ENCODE measurements at places on chromosomes 3 and 15.
A peak's percentile ranks its signal among the peaks of the same experiment; 100 is the strongest.

- no peak for DNase-seq
Observed at GRCh38 chr15:23532024-23532423, 33.5 kb upstream of the MKRN3 start.

- peak; percentile 35 for DNase-seq
Observed at GRCh38 chr15:91291673-91292072, 191.6 kb downstream of the SV2B start.

DNA sequence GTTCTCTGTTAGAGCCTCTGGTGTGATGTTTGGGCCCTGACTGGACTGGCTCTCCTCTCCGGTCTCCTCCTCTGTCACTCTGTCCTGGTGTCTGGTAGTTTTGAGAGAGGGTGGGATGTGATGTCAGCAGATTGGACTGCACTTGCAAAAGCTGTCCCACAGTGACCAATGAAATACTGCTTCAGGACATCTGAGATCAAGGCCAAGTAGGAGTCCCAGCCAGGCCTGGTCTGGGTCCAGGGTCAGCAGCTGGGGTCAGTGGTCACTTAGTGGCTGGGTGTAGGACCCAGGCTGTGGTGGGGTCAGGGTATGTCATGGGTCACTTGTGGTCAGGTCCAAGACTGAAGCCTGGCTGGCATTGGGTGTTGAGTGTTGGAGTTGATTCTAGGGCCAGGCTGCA is 20.9 kb downstream of the ALDH1L1 start:
- no peak for DNase-seq

DNA sequence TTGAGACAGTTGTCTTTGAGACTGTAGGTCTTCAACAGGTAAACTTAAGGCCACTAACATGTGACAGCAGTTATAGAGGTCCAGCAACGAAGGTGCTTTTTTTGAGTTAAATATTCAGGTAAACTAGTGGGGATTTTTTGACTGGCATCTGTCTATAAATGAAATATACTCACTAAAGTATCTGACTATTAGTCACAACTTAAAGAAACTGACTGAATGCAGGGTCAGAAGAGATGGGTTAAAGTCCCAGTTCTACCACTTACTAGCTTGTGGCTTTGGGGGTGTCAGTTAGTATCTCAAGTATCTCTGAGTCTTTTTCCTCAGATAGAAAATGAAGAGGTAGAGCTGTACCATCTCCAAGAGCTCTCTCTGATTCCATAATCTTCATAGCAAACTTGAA is 18.0 kb downstream of the MIX23 start:
- DNase-seq, result no peak

GRCh38 chr3:158711886-158712285 is 20.4 kb downstream of the RARRES1 start:
- no peak for DNase-seq

GRCh38 chr3:4416427-4416945 is 50.6 kb downstream of the SUMF1 start:
- DNase-seq, result no peak

- no peak for DNase-seq
Observed at GRCh38 chr3:138188013-138188730, 1.1 kb downstream of the ARMC8 start.

- DNase-seq, result no peak
Observed at GRCh38 chr3:190018460-190018859, 102.2 kb downstream of the P3H2 start.

DNA sequence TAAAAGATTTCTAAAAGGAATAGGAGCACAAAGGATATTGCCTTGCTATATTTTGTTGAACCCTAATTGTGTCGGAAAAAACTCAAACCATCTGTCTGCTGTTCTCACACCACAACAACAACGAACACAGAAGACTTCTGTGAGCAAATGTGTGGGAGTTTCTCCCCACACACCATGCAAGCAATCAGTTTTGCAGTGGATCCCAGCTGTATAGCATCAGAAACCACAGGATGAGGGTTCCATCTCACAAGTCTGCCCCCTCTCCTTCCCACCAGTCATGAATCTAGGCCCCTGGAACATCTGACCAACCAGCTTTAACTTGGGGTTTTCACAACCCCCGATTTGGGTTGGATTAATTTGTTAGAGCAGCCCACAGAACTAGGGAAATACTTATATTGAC is 91.3 kb upstream of the SLC4A7 start:
- no peak for DNase-seq

DNA sequence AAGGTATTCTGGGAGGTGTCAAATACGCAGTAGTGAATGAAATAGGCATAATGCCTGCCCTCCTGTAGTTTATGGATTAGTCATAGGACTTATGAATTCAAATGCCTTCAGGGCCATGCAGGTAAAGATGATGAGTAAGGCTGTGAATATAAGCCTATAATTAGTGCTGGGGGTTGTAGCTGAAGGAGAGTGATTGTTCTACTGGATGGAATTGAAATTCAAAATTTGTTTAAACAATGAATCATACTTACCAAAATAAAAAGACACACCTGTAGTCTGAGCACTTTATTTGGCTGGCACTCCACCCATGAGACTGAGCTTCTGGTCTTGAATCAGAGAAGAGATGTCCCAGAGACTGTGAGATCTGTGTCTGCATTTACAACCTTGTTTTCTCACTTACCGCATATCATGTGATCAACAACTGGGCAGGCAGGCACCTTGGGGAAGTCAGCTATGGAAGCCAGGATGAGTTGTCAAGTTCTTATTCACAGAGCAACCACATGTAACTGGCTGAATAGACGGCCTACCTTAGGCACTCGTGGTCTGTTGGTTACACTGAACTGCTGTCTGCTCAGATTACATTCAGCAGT is 291.8 kb downstream of the NAALADL2 start:
- no peak for DNase-seq

- DNase-seq, result no peak
Observed at GRCh38 chr15:90340345-90340744, 11.7 kb upstream of the ZNF774 start.

GRCh38 chr15:91289324-91289723 is 189.3 kb downstream of the SV2B start:
- peak; percentile 39 for DNase-seq

- DNase-seq, result peak; percentile 45
Observed at GRCh38 chr3:146590521-146590920, 14.6 kb downstream of the PLSCR5 start.

DNA sequence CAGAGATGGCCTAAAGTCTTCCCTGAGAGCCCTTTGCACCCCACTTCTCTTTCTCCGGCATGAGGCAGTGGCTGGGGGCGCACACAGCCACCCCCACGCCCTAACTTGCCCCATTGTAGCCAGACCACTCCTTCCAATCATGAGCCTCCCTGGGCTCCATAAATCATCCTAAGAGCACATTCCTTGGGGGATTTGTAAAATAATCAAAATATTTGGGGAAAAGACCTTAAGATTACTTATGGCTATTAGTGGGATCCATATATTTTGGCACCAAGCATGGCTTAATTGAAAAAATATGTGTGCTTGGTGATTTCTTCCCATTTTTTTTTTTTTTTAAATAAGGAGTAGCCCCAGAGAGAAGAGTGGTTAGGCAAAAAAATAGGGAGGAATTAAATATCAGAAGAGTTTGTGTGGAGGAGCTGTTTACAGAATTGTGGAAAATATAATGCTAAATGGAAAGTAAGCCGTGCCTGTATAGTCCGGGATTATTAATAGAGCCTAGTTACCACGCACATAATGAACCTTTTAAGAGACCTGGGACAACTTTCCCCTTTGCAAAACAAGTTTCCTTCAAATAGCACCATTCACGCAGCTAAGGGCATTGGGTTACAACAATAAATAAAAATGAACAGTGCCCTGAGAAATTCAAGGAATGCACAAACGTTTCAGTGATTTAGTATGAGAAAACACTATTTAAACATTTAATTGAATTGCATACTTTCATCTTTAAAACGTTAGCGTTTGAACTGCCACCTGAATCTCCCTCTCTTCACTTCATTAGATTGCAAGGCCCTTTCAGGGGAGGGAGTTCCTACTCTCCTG is 46.1 kb downstream of the SMAD6 start:
- no peak for DNase-seq

DNA sequence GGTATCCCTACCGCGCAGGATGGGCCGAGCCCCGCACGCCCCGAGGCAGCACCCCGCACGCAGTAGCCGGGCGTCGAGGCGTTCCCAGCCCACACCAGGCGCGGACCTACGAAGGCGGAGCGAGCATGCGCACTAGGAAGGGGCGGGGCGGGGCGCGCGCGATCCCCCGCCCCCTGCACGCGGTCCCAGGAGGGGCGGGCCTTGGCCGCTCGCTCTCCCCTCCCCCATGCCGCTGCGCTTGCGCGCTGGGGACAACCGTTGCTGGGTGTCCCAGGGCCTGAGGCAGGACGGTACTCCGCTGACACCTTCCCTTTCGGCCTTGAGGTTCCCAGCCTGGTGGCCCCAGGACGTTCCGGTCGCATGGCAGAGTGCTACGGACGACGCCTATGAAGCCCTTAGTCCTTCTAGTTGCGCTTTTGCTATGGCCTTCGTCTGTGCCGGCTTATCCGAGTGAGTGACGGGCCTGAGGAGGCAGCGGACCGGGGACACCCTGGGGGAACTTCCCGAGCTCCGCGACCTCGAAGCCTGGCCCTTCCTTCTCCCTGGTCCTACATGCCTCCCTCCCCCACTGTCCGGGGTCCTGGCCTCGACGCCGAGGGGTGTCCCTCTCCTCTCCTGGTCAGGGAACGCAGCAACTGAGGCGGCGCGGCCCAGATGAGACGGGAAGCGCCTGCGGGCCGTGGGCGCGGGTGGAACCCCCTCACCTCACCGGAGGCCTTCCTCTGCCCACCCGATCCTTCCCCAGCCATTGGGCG is at the start of gene SPESP1:
SPESP1 (plus strand) TSS at position 258 of the 755 bp plus-strand sequence; CDS start at position 387, 129 bp downstream.
- DNase-seq, result no peak

DNA sequence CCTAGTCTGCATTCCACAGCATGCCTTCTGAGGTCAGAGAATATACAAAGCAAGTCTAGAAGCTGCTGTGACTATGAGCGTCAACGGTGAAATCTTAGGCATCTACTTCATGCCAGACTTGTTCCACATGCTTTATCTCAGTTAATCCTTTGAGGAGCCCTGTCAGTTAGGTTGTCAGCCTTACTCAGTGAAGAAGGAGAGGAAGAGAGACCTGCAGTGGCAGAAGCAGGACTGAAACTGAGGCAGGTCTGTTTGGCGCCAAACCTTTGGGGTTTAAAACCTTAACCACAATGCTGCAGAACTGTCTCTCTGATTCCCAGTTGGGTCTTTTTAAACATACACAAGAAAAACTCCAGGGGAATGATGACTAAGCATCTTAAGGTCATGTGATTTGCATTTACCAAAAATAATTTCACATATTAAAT is 139.0 kb upstream of the LIPC start:
- no peak for DNase-seq

GRCh38 chr15:79193103-79193502 is 89.4 kb upstream of the ANKRD34C start:
- DNase-seq, result no peak

- DNase-seq, result no peak
Observed at GRCh38 chr15:85306946-85307686, 73.3 kb upstream of the AKAP13 start.

DNA sequence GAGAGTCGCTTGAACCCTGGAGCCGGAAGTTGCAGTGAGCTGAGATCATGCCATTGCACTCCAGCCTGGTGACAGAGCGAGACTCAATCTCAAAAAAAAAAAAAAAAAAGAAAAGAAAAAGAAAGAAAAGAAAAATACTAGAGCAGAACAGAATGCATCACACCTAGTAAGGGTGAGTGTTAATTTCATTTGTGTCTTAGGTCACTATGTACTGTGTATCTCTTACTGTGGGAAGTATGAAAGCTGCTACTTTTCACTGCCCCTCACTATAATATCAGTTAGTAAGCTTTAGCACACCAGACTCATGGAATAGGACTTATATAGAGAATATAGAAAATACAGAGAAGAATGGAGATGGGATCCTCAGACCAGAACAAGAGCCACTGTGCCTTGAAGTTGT is 45.9 kb upstream of the RASA2 start:
- no peak for DNase-seq

GRCh38 chr3:195366200-195366925 is 76.5 kb downstream of the ACAP2 start:
- DNase-seq, result no peak

GRCh38 chr3:52253314-52254304 is 8.1 kb downstream of the PPM1M start:
- DNase-seq, result no peak

DNA sequence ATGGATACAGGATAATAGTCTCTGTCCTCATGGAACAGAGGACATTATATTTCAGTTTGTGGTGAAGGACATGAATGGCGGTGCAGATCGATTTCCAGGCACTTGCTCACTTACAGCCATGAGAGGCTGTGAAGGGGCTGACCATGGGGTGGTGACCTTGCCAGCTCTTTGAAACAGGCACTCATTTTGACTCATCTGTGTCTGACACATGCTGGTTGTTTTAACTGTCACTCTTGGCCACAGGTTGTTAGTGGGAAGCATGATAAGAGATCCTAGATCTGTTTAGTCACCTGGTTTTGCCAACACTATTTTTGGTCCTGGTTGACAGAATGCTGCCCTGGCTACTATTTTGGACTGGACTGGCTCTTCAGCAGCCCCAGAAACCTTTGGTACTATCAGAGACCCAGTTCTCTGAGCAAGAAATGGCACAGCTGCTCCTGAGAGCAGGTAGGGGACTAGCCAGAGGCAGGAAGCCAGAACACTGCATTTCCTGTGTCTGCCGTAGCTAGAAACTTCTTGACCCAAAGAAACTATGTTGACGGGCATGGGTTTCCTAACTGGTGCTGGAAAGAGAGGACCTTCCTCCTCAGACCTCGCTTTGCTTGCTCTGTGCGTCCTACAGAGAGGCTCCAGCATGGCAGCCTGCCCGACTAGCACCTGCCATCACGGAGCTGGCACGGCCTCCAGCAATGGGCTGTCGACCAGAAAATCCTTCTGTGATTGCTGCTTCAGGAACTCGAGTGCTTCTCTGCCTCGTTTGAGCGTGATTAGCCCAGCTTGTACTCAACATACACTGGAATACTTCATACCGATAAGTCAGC is 6.3 kb downstream of the PXYLP1 start:
- no peak for DNase-seq

DNA sequence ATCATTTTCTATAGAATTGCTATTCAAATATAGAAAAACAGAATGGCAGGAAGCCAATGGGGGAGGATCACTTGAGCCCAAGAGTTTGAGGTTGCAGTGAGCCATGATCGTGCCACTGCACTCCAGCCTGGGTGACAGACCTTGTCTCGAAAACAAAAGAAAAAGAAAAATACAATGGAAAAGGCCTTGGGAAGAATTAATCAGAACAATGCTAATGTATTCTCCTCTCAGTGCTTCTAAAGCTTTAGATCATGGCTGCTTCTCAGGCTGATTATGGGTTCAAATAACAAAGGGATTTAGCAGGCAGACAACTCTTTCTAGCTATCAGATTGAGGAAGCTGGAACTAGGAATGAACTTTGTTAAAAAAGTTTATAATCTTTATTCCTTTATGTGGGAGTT is 115.8 kb downstream of the PDCD6IP start:
- no peak for DNase-seq

DNA sequence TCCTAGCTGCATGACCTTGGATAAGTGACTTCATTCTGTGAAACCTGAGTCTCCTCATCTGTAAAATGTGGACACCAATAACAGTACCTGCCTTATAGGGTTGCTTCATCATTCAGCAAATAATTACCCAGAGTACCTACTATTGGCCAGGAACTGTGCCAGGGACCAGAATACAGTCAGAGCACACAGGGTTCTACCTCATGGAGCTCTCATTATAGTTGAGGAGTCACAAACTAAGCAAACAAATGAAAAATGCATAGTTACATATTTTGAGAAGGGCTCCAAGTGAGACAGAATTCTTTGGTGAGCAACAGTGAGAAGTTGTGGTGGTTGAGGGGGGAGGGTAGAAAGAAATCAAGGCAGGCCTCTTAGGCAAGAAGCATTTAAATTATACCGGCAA is 308.6 kb upstream of the WNT5A start:
- DNase-seq, result no peak

- no peak for DNase-seq
Observed at GRCh38 chr15:62887113-62887570, 155.4 kb upstream of the TPM1 start.

All from NCI-H526 (cell line).